ENCODE measurements at places on chromosomes 1 and 21. TPM values are rescaled to one million over a fixed set of nuclear protein-coding genes. Genes with fewer than 3 reads are reported as not detected.

Gene ESPN
- 3.9 TPM for total RNA-seq

DNA sequence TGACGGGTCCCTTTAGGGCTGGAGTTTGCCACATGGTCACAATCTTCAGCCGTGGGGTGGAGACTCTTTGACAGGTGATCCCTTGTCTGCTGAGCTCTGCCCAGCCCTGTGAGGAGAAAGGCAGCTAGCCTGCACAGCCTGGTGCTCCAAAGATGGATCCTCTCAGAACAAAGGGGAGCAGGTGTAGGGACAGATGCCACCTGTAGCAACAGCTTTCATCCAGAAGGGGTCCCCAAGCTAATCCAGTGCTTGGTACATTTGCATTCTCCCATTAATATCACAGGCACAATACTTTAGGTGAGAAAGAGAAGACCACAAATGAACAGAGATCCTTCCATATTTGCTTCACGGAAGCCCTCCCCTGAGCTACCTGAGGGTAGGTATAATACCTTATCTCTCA is 93.2 kb downstream of the CCDC185 start:
- no peak overlapping the region for H3K4me3 ChIP-seq
- H3K4me1 ChIP-seq: no peaks in the 10 kb centered on the region
- H3K27me3 ChIP-seq: no peaks in the 10 kb centered on the region

- H3K27me3 ChIP-seq: no peaks in the 10 kb centered on the region
- H3K4me1 ChIP-seq: peaks cover 16% of the 10 kb centered on the region
- no peaks in the 10 kb centered on the region for H3K36me3 ChIP-seq
- peak within 1 kb of the TSS; percentile 69 for H3K4me3 ChIP-seq
Measured at GRCh38 chr1:165827268-165828102, at the start of gene UCK2. TSS of gene UCK2 (plus strand) at chr1:165827614. CDS start at chr1:165827834, 220 bp downstream.

Gene AUNIP
- total RNA-seq: not detected

Gene RAP1GAP
- total RNA-seq: 0.20 TPM

Gene PRAMEF1
- total RNA-seq: not detected

Gene AMY2A
- not detected for total RNA-seq

Gene FMO1
- not detected for total RNA-seq

Gene FMN2
- not detected for total RNA-seq

- H3K4me3 ChIP-seq: no peak overlapping the region
- peaks cover 3% of the 10 kb centered on the region for H3K27me3 ChIP-seq
- no peaks in the 10 kb centered on the region for H3K36me3 ChIP-seq
- DNase-seq: no peak
- H3K27ac ChIP-seq: no peak overlapping the region
Measured at GRCh38 chr21:37682966-37683365, 233.3 kb downstream of the KCNJ6 start.

Gene ARHGAP30
- total RNA-seq: 78.9 TPM
